ENCODE measurements at places on chromosomes 12 and 14.
A peak's percentile ranks its signal among the peaks of the same experiment; 100 is the strongest.

- no peak for DNase-seq
Observed at GRCh38 chr12:58452546-58452945, 467.8 kb downstream of the LRIG3 start.

DNA sequence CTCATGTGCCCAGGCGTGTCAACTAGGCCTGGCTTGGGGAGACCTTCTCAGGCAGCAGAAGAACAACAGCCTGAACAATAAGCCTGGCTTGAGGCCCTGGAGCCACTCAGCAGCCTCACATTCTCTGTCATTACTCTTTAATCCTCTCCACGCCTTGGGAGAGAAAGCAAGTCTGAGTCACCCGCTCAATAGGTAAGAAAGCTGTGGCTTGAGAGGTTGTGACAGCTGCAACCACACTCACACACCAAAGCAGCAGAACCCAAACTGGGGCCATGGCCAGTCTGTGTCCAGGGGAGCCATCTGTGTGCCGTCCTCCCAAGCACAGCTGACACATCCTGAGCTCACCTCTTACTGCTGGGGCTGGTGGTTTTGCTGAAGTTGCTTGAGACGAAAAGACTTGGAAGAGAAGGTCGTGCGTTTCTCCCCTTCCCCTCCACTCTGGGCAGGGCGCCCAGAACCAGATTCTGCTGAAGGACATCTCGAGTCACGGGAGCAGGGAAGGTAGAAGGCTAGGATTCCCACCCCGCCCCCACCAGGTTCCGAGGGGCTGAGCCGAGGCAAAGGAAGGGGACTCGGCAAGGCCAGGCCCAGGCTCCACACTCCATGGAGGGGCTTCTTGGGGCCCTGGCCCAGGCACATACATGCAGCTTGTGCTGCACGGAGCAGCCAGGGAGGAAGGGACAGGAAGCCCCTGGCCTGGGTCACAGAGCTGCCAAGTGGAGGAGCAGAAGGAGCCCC lies 5.5 kb downstream of the TMEM63C start:
- DNase-seq = peak; percentile 88

GRCh38 chr12:127046467-127046866 lies 1220.5 kb upstream of the TMEM132C start:
- DNase-seq = no peak

DNA sequence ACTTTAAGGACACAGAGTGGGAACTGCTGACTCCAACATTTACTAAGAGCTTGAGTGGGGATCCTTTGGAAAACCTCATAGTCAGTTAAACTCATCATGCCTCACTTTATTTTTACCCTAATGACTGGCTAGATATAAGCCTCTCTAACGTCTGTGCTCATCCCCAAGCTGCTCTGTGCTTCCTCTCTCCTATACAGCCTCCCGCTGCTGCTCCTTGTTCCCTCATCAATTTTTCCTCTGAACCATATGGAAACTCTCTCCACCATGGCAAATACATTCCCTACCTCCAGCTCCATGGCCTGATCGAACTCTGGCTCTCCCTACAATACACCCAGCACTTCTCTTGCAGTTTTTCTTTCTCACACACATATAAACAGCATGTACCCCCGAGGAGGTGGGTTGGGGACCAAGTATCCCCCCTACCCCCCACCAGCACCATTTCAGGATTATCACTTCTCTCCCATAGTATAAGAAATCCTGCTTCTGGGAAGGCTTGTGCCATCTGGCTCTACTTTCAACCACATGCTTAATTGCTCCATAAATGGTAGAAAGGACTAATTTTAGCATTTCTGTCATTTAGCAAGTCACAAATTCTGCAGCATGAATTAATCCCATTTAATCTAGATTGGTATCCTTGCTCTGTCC lies 39.2 kb upstream of the DYRK2 start:
- no peak for DNase-seq

DNA sequence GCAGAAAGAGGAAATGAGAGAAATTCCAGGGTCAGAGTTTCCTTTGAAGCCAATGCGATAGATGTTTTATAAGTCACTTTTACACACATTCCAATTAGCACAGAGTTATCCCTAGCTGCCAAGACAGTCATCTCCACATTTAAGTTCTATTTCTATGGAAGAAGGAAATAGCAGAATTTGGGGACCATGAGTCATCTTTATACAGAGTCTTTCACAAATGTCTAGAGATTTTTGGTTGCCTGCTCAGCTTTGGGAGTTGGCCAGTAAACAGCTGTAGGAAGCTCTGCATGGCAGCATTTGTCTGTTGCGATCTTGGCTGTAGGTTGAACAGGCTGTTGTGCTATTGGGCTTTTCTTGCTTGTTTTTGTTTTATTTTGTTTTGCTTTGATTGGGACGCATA lies 884.3 kb downstream of the GALC start:
- DNase-seq = peak; percentile 29

DNA sequence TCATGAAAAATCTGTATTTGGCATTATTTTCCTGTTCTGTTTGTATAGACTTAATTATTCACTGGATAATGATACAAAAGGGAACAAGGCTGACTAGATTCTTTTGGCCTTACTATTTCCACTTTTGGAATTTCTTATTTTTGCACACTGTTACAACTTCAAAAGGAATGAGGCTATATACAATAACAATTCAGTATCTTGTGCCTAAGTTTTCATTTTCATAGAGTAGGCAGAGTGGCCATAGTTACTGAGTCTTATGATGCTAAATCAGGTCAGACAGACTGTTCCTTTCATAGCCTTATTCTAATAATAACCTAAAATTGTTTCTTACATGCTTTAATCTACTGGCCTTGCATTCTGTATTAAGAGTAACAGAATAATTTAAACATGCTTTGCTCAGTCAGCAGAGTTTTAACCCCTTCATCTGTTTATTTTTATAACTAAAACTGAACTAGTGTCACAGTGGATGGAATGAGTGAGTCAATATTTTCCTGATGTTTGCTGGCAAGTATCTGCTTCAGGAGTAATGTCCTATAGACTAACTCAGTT lies 10.5 kb downstream of the TTC8 start:
- DNase-seq = no peak

- DNase-seq = no peak
Observed at GRCh38 chr12:105433804-105434203, 103.3 kb downstream of the C12orf75 start.

DNA sequence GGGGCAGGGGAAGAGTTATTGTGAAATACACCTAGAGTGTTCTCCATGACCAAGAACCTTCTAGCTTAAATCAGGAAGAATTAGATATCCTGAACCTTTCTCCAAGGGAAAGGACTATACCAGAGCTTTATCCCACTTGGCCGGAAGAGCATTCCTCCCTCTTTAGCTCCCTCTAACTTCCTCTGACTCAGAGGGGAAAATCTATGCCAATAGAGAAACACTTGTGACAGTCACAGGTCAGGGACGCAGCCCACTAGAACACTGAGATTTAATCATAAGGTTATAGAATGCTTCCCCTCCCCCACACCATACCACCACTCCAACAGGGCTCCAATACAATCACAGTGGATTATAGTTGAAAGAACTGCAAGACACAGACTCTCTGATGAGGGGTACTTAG lies 55.4 kb upstream of the RFX4 start:
- DNase-seq = no peak

DNA sequence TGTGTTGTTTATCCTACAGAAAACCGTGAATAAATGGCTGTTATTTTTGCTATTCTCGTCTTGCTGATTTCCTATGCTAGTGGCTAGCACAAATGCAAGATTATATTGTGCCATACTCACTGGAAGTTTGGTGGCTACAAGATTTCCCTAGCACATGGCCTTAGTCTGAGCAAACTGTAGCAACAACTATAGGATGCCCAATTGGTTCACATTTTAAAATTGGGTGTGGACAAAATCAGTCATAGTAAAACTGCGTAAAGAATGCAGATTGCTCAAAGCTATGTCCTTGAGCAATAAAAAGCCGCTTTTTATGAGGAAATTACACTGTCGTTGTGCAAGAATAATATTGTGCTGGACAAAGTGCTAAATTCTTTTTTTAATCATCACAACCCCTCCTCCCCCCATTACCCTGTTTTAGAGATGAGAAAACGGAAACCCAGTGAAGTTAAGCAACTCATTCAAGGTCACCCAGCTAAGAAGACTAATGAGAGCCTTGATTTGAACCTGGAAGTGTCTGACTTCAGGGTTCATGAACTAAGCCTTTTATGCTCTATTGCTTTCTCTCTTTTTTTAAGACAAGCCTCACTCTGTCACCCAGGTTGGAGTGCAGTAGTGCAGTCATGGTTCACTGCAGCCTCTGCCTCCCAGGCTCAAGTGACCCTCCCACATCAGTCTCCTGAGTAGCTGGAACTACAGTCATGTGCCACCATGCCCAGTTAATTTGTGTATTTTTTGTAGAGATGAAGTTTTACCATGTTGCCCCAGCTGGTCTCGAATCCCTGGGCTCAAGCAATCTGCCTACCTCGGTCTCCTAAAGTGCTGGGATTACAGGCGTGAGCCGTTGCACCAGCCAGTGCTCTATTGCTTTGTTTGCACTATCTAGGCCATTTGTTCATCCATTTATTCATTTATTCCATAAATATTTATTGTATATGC lies 73.6 kb downstream of the SRGAP1 start:
- no peak for DNase-seq

DNA sequence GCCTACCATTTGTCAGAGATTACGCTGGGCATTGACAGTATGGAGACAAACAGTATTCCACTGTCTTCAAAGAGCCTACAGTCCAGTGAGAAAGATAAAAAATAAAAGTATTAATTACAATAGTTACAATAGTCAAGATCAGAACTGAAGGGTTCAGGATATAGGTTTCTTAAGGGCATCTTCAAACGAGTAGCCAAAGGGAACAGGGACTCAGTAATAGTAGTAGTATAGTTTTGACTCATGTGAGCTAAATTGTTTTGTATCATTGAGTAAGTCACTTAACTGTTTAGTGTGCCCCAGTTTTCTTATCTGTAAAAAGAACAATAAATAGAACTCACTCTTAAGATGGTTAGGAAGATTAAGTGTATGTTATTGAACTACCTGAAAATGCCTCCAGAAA lies 123.6 kb downstream of the METTL25 start:
- no peak for DNase-seq

DNA sequence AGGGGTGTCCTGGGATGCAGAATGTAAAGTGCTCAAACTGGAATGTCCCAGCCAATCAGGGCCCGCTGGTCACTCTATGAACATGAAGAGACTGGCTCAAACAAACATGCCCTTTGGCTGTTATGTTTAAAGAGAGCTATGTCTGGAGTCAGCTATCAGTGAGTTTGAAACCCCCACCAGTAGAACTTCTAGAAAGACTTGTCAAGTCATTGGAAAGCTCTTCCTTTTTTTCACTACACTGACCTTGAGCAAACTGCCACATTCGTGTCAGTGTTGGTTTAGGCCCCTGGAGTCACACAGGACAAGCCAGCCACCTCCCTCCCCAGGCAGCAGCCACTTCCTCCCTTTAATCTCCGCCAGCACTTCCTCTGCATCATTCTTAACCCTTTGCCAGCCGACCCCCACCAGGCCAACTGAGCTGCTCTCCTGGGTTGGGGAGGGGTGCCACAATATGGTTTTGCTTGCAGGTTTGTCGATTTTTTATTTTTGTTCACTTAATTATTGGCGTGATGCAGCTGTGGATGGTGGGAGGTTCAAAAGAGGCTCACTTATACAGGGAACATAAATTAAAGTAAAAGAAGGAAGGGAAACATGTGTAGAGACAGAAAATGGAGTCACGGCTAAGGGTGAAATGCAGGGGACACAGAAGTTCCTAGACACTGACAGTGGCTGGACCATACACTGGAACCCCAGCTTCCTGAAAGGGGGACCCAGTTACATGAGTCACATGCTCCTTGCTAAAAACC lies 25.3 kb downstream of the CMKLR1 start:
- peak; percentile 33 for DNase-seq

DNA sequence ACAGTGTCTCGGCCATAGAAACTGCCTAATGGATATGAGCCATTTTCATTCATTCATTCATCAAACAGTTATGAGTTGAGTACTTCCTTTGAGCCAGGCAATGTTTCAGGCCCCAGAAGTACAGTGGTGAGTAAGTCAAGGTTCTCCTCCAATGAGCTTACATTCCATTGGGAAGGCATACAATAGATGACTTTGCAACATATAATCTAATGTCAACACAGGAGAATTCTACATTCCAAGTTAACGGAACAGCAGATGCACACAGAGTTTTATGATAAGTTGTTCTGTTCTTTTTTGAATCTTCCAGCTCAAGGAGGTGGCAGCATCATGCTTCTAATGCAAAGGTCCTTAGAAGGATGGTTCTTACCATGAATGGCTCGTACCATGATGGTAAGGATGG lies 3.2 kb upstream of the RFC5 start:
- no peak for DNase-seq

GRCh38 chr14:105337433-105337832 lies 22.9 kb downstream of the PACS2 start:
- DNase-seq = no peak

GRCh38 chr14:71780075-71780474 lies 152.2 kb upstream of the RGS6 start:
- no peak for DNase-seq

DNA sequence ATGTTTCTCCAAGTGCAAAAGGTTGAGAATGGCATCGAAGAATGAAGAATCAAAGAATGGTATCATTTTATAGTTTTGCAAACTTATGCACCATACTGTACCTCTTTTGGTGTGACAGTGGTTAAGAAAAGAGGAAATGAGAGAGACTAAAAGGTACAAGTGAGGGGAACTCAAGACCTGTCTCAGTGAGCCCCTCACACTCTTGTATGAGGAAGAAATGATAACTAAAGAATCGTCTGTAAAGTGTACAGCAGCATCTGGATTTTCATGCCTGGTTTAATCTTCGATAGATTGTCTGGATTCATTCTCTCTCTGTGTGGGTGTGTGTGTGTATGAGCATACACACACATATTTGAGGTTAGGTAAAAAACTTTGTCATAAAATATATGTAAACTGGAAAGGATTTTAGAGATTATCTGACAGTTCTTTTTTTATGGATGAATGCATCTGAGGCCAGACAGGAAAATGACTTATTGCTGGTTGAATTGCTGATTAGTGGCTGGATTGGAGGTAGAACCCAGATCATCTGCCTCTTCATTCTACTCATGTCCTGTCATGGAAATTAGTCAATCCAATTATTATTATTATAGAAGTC lies 16.0 kb upstream of the SLC38A2 start:
- DNase-seq = no peak
